Activated T-helper 9 cell treated with anti-CD3 and anti-CD28 coated beads, Interleukin-2, amount 50 U/mL, for 16 hours (primary cell): ENCODE measurements at places on chromosomes 3 and 15.

- DNase-seq = no peak
These were observed 6.7 kb upstream of the SRP14 start for GRCh38 chr15:40045572-40046217.

DNA sequence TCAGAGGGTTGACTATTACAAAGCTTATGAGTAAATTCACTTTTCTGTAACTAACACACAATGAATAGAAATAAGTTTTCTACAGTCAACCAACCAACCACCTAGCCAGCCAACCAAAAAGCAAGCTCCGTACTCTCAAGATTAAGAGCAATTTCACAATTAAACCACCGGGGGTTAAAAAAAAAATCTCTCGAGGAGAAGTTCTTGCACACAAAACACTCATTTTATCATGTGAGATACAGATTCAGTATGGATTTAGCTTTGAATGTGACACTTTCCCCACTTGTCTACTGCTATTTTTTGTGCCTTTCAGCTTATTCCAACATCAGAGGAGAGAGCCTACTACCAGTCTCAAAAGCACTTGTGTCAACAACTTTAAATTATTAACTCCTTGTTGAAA is 135.3 kb downstream of the SV2B start:
- DNase-seq = no peak

GRCh38 chr3:144079634-144080033 is 108.0 kb downstream of the DIPK2A start:
- no peak for DNase-seq

DNA sequence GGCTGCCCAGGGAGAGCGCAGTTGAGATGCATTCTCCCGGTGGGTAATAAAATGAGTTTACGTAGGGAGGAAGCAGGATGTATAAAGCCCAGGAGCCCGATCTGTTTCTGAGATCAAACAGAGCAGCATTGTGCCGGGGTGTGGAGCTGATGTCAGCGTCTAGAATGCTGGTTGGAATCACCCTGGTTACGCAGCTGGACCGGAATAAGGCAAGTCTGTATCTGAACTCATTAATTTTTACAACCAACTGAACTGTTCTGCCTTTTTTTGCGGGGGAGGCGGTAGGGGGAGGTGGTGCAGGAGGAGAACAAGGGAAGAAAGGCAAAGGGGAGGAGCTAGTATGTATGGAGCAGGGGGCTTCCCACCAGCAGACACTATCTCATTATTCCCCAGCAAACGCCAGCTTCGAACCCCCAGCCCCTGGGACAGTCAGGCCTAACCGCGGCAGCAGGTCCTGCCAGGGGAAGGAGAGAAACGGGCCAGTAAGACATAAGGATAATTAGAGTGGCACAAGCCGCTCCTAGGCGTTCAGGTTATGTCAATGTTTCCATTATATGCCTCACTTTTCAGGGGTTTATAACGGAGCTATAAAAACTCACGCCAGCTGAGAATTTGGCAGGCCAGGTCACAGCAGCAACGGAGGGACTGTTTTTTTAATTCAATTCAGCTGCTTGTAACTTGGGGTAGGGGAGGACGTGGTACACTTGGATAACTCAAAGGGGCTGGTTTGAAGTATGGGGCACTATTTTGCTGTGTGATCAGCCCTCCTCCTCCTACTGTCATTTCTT is 175.3 kb upstream of the HES1 start:
- no peak for DNase-seq

DNA sequence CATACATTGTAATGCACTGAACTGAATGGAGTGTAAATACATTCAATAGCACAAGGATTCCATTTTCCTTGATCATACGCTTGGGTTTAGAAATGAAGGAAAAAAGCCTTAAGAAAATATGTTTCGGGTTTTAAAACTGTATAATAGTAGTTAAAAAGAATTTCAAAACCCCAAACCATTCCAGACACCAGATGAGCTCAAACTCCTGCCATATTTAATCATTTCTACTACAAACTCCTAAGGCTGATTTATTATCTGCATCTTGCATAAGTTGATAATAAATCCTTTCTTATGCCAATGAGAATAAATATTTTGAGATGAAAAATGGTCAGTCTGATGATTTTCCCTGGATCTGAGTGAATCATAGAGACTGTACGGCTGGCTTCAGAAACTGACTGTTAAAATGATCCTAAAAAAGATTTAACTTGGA is 51.0 kb downstream of the NR1D2 start:
- DNase-seq = no peak

- DNase-seq = no peak
These were observed 34.5 kb downstream of the MGLL start for GRCh38 chr3:127787571-127788365.

GRCh38 chr3:186094696-186095425 is 14.0 kb downstream of the ETV5 start:
- no peak for DNase-seq

DNA sequence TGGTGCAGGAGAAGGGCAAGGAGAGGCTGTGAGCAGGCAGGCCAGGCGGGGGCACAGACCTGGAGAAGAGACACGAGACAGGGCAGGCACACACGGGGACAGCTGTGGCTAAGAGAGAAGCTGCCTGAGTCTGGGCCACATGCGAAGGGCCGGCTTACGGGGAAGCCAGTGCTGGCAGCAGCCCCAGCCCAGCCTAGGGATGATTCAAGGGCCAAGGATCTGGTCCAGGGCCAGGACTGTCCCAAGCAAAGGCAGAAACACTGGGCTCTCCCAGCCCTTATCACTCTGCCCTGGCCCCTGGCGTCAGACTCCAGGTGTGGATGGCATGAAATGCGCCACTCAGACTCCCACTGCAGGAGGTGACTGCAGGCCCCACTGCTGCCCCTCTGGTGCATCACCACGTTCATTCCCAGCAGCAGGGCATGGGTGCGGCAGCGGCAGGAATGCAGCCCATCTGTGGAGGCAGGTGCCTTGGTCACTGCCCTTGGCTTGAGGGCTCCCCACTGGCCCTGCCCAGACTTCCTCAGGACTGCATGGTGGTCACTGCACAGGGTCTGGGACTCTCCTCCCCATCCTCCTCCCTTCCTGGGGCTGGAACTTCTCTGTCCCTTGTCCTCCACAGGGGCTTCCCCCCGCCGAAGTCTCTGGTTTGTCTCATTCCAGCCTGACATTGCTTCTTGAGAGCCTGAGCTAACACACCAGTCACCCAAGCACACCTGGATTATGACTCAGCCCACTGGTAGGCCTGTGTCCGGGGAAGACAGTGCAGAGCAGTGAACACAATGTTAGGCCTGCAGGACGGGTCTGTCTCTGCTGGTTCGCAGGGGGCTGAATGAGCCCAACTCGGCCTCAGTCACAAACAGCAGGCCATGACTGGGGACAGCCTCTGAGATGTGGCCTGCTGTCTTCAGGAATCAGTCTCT is 69.3 kb downstream of the TBC1D2B start:
- no peak for DNase-seq

GRCh38 chr3:132641837-132642538 is 17.6 kb downstream of the ACAD11 start:
- DNase-seq = no peak

- no peak for DNase-seq
These were observed 354 bp upstream of the KLHL24 start for GRCh38 chr3:183635107-183635430.

GRCh38 chr3:177981576-177981975 is 554.7 kb upstream of the KCNMB2 start:
- no peak for DNase-seq

DNA sequence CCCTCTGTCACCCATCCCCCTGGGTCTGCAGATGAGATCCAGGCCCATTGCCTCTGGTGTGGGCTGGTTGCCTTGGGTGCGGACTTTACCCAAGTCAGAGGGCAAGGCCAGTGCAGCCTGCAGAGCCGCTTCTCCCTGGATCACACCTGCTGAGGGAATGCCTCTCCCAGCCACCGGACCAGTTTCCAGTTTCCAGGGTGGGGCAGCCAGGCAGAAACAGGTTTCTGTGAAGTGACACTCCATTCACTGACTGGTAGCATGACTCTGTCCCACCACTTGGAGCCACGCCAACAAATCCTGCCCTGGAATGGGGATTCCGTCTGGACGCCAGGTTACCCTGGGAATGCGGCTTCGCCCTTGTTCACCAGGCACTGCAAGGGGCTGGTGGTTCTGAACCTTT is 30.0 kb downstream of the PAQR5 start:
- no peak for DNase-seq
